ENCODE measurements at places on chromosomes 7 and 10.

DNA sequence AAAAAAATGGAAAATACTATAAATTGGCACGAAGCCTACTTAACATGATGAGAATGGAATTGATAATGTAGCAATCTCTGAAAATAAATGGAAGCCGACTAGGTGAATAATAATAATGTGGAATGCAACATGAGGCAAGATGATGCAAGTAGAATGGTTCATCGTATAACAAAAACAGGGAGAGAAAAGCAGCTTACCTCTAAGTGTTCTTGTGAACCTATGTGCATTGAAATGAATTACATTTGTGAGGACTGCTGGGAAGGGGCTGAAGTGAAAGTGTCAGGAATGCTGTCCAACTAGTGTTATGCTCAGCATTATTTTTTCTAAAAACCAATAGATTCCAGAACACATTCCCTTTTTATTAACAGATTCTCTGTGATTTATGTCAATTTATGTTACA, 440.6 kb upstream of the LRRN3 start:
- DNase-seq: no peak

- no peak for DNase-seq
Observed at GRCh38 chr10:52056291-52056690, 257.8 kb upstream of the DKK1 start.

DNA sequence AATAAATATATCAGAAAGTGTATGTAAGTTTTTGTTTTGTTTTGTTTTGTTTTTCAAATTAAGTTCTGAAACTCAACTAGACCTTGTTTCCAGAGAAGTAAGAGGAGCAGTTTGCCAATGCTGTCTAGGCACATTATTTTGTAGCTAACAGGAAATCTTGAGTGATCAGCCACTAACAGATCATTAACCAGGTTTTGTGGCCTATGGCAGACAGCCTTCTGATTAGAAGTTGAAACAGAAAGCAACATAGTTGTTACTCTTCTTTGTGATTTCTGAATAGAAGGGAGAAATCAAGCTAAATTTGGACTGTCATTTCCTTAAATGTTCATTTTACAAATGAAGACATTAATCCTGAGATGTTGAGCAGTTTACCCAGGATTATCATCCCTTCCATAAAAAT, 142.6 kb downstream of the PLXDC2 start:
- DNase-seq: no peak

GRCh38 chr7:125934539-125934938, 1004.9 kb upstream of the POT1 start:
- no peak for DNase-seq

- no peak for DNase-seq
Observed at GRCh38 chr10:131078131-131078881, 233.2 kb downstream of the TCERG1L start.

DNA sequence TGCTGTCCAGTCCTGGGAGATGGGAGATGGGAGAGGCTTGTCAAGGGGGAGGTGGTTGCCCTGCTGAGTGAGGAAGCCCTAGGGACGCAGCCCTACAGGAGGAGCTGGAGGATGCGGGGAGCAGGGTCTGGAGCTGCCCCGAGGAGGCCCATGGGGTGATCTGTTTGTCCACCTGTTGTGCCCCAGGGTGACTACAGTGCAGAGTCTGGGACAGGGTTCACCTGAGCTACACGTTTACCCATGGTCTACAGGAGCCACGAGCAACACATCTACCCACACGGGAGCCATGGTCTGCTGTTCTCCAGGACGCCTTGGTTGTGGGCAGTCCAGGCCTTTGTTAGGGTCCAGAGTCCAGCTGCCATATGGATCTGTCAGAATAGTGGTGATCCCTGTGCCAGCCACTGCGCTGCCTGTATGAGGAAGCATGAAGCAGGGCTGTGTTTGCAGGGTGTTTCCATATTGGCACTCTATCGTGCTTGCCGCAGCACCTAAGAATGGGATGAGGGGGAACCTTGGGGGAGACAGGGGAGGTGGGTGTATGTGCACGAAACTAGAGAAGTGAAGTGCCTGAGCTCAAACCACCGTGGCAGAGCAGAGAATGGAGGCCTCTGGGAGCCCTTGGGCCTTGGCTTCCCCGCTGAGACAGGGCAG, 23.7 kb downstream of the ZNF775 start:
- DNase-seq: no peak

GRCh38 chr7:115676080-115676479, 354.5 kb downstream of the TFEC start:
- DNase-seq: no peak

GRCh38 chr10:28201410-28202400, 101.2 kb downstream of the MPP7 start:
- no peak for DNase-seq

- no peak for DNase-seq
Observed at GRCh38 chr7:35970458-35970857, 169.6 kb downstream of the SEPTIN7 start.

- no peak for DNase-seq
Observed at GRCh38 chr7:139842401-139843210, 13.5 kb downstream of the TBXAS1 start.

GRCh38 chr10:89206402-89207180, 526 bp downstream of the CH25H start:
- DNase-seq: no peak

GRCh38 chr7:24501009-24501408, 72.2 kb upstream of the PALS2 start:
- no peak for DNase-seq

DNA sequence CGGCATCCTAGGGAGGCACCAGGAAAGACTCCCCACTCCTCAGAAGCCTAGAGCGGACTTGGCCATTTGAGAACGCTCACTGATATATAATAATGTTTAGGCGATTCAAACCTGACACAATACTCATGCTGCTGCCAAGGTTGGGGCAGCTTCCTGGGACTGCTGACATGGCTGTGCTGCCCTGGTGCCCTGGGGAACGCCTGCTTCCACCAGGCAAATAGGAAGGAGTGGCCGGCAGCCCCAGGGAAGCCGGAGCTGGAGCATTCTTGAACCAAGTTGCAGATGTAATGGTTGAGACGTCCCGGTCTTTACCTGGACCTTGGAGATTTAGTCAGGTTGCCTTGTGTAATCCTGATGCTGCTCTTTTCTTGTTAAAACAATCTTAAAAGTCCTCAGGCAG, 8.8 kb downstream of the GDF10 start:
- no peak for DNase-seq

DNA sequence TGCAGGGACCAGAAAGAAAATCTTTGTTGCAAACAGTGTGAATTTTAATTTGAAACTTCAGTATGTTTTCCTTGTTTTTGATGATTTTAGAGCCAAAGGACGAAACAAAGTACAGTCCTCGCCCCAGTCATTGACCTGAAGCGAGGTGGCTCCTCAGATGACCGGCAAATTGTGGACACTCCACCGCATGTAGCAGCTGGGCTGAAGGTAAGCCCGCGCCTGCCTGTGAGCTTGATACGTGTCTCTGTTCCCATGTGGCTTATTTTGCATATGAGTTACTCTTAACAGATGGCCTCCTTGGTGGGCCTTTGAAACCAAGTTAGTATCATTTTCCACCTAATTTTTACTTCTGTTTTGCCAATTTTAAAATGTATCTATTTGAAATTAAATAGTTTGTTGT, 12.3 kb downstream of the RBM17 start:
- DNase-seq: no peak
